ENCODE measurements at places on chromosomes 5 and 9. TPM values are rescaled to one million over a fixed set of nuclear protein-coding genes. Genes with fewer than 3 reads are reported as not detected.

GRCh38 chr5:87182649-87183048 is 85.0 kb upstream of the RASA1 start:
- H3K27ac ChIP-seq, result no peak overlapping the region
- H3K27me3 ChIP-seq, result no peaks in the 10 kb centered on the region
- H3K36me3 ChIP-seq, result no peaks in the 10 kb centered on the region
- H3K4me1 ChIP-seq, result peaks cover 14% of the 10 kb centered on the region

DNA sequence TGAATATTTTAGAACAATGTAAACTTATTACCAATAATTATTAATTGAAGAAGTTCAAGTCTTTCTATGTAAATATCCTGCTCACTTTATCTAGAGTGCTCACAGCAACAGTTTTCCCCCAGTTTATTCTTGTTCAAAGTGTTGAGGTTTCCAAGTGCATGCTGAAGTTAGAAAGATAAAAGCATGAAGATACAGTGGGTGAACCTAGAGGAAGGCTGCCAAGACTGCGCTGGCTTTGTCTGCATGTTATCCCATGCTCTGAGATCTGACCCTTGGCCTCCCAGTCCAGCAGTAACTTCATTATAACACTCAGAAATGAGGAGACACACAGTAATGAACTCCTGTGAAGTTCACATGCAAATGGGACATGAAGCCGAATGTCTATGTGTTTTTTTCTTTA is 76.0 kb upstream of the PIP5K1B start:
- no peaks in the 10 kb centered on the region for H3K36me3 ChIP-seq
- no peak overlapping the region for H3K27ac ChIP-seq
- H3K27me3 ChIP-seq, result no peaks in the 10 kb centered on the region
- H3K4me3 ChIP-seq, result no peak overlapping the region
- DNase-seq, result no peak

- no peak overlapping the region for H3K27ac ChIP-seq
- no peaks in the 10 kb centered on the region for H3K27me3 ChIP-seq
- no peaks in the 10 kb centered on the region for H3K36me3 ChIP-seq
- DNase-seq, result no peak
Measured at GRCh38 chr5:124110942-124111341, 599.0 kb downstream of the CSNK1G3 start.

- no peak for DNase-seq
- H3K4me1 ChIP-seq, result no peaks in the 10 kb centered on the region
- no peak overlapping the region for H3K4me3 ChIP-seq
Measured at GRCh38 chr9:125966959-125967711, 220.0 kb downstream of the PBX3 start.

GRCh38 chr9:113907282-113907681 is 31.2 kb downstream of the ZNF618 start:
- H3K4me1 ChIP-seq, result no peaks in the 10 kb centered on the region
- no peak for DNase-seq
- H3K27me3 ChIP-seq, result no peaks in the 10 kb centered on the region
- H3K4me3 ChIP-seq, result no peak overlapping the region

- H3K4me3 ChIP-seq, result no peak overlapping the region
- DNase-seq, result no peak
- H3K36me3 ChIP-seq, result no peaks in the 10 kb centered on the region
- H3K4me1 ChIP-seq, result no peaks in the 10 kb centered on the region
Measured at GRCh38 chr5:96065685-96066385, 104.2 kb upstream of the ELL2 start.

- H3K27ac ChIP-seq, result no peak overlapping the region
- DNase-seq, result no peak
- peaks cover 31% of the 10 kb centered on the region for H3K4me1 ChIP-seq
- H3K27me3 ChIP-seq, result no peaks in the 10 kb centered on the region
- no peaks in the 10 kb centered on the region for H3K36me3 ChIP-seq
Measured at GRCh38 chr5:56674441-56674840, 140.9 kb upstream of the MAP3K1 start.

- H3K27me3 ChIP-seq, result no peaks in the 10 kb centered on the region
- H3K27ac ChIP-seq, result no peak overlapping the region
- no peak overlapping the region for H3K4me3 ChIP-seq
- no peaks in the 10 kb centered on the region for H3K4me1 ChIP-seq
- H3K36me3 ChIP-seq, result no peaks in the 10 kb centered on the region
Measured at GRCh38 chr9:35629597-35629996, 11.4 kb upstream of the CD72 start.

DNA sequence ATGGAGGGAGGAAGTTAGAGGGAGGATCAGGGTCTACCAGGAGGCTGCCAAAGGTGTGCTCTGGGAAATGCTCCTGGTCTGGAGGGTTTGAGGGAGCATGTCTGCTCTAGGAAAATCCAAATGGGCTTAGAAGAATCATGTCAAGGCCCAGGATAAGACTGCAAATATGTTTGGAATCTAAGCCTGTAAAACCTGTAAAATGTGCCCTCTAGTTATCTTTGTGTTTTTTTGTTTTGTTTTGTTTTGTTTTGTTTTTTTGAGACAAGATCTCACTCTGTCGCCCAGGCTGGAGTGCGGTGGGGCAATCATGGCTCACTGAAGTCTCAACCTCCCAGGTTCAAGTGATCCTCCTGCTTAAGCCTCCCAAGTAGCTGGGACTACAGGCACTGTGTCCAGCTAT is 135.4 kb downstream of the FGF1 start:
- H3K27me3 ChIP-seq, result peaks cover 5% of the 10 kb centered on the region
- no peak for DNase-seq
- peaks cover 5% of the 10 kb centered on the region for H3K4me1 ChIP-seq
- H3K36me3 ChIP-seq, result no peaks in the 10 kb centered on the region
- H3K27ac ChIP-seq, result no peak overlapping the region

DNA sequence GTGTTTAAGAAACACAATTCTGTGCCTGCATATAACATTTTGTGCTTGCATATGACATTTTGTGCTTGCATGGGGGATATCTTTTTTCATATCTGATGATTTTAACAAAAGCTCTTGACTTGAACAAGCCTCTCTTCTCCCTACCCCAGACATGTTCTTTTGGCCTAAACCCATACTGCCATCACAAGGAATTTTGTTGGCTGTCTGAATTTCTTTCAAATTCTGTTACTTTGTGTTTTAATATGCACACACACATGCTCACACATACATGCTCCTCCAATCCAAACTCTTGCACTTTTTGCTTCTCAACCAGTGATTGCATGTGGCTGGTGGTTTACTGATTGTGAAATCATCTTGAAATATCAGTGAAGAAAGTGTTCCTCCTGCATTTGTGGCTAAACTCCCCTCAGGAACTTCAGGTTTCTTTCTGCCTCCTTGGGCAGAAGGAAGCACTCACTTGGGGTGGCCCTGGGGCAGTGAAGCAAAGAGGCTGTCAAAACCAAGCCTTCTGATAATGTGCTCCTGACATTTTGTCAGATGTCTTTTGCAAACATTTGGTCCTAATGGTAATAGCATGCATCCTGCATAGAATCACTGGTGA is 377.2 kb upstream of the KLF4 start:
- no peak overlapping the region for H3K27ac ChIP-seq
- DNase-seq, result no peak
- H3K36me3 ChIP-seq, result no peaks in the 10 kb centered on the region
- H3K4me3 ChIP-seq, result no peak overlapping the region
- no peaks in the 10 kb centered on the region for H3K4me1 ChIP-seq

- H3K27me3 ChIP-seq, result no peaks in the 10 kb centered on the region
- H3K36me3 ChIP-seq, result no peaks in the 10 kb centered on the region
Measured at GRCh38 chr5:73199671-73200070, 26.7 kb downstream of the TMEM174 start.

GRCh38 chr5:157308836-157309465 is 43.0 kb downstream of the CYFIP2 start:
- H3K36me3 ChIP-seq, result peaks cover 36% of the 10 kb centered on the region
- DNase-seq, result peak; percentile 36

DNA sequence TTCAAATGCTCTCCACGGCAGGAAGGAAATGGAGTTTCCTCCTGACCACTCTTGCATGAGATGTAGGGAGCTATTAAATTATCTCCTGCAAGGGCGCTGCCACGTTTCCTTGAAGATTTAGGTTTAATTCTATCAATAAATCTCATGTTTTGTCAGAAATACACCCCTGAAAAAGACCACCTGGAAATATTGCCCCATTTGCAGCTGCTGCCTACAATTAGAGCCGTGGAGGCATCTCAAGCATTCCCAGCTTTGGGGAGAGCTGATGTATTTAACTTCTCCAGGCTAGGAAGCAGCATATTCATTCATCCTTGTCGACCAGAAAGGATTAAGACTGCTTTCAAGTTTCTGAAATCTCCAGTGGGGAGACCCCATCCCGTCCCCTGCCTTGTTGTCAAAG is 40.5 kb downstream of the CCNJL start:
- no peaks in the 10 kb centered on the region for H3K36me3 ChIP-seq
- no peaks in the 10 kb centered on the region for H3K4me1 ChIP-seq
- no peak overlapping the region for H3K27ac ChIP-seq

DNA sequence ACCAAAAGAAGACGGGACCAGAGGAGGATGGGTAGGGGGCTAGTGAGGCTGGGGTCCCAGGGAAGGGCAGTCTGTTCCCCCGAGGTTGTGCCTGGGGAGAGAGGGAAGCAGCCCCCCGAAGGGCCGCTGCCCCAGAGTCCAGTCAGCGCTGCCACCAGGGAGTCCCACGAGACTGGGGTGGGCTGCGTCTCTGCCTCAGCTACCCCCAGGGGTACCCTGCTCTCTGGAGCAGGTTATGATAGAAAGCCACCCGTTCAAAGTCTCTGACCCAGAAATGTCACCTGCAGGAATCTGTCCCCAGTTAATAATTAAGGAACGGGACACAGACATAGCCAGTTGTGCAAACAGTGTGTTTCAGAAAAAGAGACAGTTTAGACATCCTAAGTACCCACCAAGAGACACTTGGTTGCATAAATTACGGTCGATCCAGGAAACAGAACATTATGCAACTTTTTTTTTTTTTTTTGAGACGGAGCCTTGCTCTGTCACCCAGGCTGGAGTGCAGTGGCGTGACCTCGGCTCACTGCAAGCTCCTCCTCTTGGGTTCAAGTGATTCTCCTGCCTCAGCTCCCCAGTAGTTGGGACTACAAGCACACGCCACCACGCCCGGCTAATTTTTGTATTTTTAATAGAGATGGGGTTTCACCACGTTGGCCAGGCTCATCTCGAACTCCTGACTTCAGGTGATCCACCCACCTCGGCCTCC is 10.7 kb upstream of the AGPAT2 start:
- peaks cover 14% of the 10 kb centered on the region for H3K4me1 ChIP-seq
- H3K27me3 ChIP-seq, result no peaks in the 10 kb centered on the region
- no peak overlapping the region for H3K4me3 ChIP-seq
- no peak overlapping the region for H3K27ac ChIP-seq
- no peak for DNase-seq
- H3K36me3 ChIP-seq, result no peaks in the 10 kb centered on the region

DNA sequence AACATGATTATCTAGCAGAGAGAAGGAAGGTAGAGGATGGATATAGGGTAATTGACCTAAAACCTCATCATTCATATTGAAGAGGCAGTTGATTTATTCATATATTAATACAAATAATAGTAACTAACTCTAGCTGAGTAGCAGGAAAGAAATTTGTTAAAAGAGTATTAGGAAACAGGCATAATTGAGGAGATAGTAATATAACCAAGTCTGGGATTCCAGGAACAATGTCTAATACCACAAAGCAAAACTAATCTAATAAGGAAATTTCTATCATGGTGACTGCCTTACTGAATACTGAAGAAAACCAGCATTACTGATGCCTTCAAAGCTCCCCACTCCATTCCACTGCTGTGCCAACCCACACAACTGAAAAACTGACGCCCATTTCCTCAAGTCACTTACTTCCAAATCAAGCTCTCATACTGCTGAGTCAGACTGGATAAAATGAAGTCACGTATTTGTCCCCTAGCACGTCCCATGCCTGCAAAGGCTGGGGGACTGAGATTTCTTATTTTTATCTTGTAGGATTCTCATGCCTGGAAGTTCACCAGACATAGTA is 153.9 kb downstream of the SMC2 start:
- H3K36me3 ChIP-seq, result no peaks in the 10 kb centered on the region
- no peaks in the 10 kb centered on the region for H3K27me3 ChIP-seq
- H3K27ac ChIP-seq, result no peak overlapping the region

DNA sequence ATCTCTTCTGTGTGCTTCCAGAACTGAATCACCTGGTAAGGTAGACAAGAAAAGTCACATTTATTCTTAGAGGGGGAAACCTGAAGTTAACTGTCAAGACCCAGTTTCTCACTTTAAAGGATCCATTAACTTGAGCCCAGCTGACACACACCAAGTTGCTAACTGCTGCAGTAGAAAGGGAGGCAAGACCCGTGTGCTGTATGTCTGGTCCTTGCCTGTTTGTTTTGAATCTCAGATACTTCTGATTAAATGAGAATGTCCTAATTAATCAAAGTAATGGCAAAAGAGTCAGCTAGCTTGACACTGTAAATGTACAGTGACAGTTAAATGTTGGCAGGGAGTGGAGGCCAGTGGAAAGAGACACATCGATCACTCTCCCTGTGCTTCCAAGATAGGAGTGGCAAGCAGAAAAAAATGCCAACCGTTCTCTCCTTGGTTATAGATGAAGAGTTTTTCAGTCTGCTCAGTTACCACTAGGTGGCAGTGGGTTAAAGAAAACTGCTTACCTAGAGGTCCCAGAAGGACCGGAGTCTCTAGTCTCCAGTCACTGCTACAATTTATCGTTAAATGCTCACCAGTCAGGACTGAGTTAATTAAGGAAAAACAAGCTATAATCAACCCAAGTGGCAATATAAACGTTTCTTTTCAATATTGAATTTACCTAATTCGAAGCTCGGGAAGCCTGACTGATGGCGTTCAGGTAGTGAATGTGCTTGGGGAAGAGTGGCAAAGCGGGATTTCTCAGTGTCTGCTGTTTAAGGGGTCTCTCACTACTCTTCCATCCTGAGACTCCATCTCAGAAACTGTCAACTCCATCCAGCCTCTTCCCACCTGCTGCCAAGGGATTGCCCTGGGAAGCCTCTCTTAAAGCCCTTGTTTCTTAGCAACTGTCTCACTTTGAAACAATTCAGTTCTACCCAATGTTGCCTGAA is 18.4 kb downstream of the LSM11 start:
- H3K4me1 ChIP-seq, result no peaks in the 10 kb centered on the region
- no peaks in the 10 kb centered on the region for H3K36me3 ChIP-seq
- DNase-seq, result peak; percentile 24
- no peaks in the 10 kb centered on the region for H3K27me3 ChIP-seq
- no peak overlapping the region for H3K4me3 ChIP-seq

ARL14EPL gene
- total RNA-seq, result not detected

IFNA21 gene
- total RNA-seq, result not detected

ANKRD34B gene
- total RNA-seq, result not detected

IFNK gene
- not detected for total RNA-seq

C5orf58 gene
- not detected for total RNA-seq

ORM2 gene
- total RNA-seq, result not detected

ARSB gene
- total RNA-seq, result 19.6 TPM

PCA3 gene
- not detected for total RNA-seq

CCIN gene
- total RNA-seq, result not detected

ZNG1F gene
- 11.5 TPM for total RNA-seq

Measured in CD8-positive, alpha-beta memory T cell (primary cell).